Activated CD4-positive, alpha-beta T cell treated with anti-CD3 and anti-CD28 coated beads, Interleukin-2, amount 50 U/mL, for 24 hours (primary cell): ENCODE measurements at places on chromosomes 2 and 18.

GRCh38 chr2:163768881-163769695, 33.3 kb upstream of the FIGN start:
- DNase-seq = no peak

GRCh38 chr2:133266041-133266925, 302.0 kb downstream of the NCKAP5 start:
- DNase-seq = no peak

- no peak for DNase-seq
Observed at GRCh38 chr18:44819944-44820510, 139.3 kb downstream of the SETBP1 start.

DNA sequence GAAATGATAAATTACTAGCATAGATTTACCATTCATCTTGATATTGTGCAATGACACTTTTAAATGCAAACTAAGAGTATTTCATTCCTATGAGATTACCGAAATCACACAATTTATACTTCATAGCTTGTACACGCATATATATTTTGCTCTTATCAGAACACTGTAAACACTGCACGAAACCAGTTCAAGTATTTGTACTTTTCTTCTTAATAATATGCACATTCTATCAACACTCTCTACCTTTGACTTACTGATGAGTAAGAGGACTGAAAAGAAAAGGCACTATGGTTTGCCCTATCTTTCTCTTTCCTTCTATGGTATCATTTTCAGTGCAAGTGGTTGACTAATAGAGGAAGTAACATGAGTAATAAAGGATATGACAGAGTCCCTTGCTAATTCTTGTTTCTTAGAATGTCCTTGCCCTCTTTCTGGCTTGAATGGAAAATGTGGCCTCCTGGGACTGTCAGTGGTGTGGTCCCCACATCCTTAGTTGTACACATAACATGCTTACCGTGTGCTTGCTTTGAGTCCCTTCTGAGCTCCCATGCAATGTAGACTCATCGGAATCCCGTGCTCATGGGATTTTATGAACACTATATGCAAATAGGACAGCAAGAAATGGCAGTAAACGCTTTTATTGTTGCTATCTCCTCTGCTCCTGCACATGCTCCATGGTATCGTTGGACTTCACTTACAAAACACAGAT, 363.5 kb upstream of the TNP1 start:
- DNase-seq = peak; percentile 43

GRCh38 chr2:29014331-29014730, 33.2 kb downstream of the TOGARAM2 start:
- peak; percentile 21 for DNase-seq

DNA sequence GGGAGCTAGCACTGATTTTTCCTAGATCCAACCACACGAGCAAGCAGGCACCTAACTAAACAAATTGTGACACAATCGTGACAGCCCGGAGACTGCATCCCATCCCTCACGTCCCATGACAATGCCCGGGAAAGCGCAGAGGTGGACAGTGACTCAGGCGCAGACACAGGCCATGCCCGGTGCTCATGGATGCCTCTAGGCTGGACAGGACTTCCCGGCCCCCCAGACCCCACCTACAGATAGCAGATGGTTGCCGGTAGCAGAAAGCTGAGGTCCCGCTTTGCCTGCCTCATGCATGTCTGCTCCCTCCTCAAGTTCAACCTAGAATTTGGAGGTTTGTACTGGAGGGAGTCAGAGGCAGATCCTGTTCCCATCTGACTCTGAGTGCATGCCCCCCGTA, 81.0 kb downstream of the TPO start:
- no peak for DNase-seq

DNA sequence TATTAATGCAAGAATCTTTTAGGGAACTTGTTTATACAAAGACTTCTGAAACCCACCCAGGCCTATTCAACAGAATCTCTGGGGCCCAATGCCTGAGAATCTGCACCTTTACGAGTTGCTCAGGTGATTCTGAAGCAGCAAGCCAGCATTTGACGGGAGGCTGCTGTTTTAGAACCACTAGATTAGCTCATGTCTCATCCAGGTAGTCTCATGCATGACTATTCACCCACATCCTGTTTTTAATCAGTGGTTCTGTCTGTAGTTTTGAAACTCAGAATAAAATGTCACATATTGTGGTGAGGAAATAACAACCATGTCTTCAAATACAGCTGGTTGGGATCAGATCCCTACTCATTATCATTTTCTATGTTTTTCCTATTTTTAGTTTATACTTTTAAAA, 39.5 kb downstream of the CYTIP start:
- DNase-seq = peak; percentile 72

DNA sequence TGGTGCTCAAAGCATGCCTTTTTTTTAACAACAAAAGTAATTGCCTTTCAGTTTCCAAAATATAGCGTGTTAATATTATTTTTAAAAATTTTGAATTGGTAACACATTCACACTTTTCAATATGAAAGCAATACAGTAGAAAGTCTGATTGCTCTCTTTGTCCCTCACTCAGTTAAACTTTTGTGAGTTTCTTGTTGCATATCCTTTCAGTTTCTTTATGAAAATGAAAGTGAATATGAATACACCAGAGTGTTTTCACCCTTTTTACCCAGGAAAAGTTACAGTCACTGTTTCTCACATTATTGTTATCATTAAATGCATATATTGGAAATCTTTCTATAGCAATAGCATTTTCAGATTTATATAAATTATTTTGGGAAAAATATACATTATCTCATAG, 377.4 kb upstream of the CRIM1 start:
- no peak for DNase-seq

- no peak for DNase-seq
Observed at GRCh38 chr2:6810961-6811360, 54.7 kb downstream of the CMPK2 start.

GRCh38 chr2:178891959-178892485, 84.8 kb upstream of the TTN start:
- DNase-seq = no peak

GRCh38 chr2:191539068-191539467, 138.9 kb upstream of the NABP1 start:
- DNase-seq = peak; percentile 2

DNA sequence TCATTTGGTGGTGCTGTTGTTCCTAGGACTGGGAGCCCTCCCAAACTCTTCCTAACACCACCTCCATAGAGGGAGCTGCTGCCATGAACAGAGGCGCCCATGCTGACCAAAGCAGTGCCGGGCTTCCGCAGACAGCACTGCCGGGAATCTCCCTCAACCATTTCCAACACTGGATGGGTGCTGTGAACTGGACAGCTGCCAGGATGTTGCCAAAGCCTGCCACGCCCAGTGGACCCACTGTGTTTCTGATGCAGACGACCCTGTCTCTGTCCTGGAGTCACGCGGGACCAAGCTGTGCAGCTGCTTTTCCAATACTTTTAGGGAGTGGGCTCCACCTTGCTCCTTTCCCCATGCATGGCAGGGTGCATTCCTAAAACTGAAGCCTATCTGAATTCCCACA, 16.9 kb upstream of the GNAL start:
- no peak for DNase-seq

DNA sequence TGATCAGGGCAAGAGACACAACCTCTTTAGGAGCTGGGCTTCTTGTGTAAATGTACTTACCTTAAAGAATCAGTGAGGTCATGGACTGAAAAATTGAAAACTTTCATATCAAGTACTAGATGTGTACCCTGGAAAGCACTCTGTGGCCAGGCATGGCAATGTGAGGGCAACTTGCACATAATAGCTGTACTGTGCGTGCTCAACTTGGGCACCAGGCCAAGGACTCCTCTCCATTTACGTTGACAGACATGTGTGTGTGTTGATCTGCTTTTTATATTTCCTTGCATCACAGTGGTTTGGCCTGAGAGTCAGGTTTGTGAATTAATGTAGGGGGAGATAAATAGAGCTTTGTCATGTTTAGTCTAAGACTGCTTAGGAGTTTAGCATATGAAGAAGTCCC, 669.5 kb upstream of the REG3G start:
- DNase-seq = no peak

DNA sequence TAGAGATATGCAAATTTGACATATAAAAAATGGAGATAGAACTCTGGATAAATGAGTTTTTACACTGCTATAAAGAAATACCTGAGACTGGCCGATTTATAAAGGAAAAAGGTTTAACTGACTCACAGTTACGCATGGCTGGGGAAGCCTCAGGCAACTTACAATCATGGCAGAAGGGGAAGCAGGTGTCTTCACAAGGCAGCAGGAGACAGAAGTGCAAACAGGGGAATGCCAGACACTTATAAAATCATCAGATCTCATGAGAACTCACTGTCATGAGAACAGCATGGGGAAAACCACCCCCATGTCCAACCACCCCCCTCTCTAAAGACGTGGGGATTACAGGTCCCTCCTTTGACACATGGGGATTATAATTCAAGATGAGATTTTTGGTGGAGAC, 1540.2 kb upstream of the SLC39A10 start:
- DNase-seq = no peak

- DNase-seq = no peak
Observed at GRCh38 chr2:229596796-229597195, 117.6 kb downstream of the DNER start.

GRCh38 chr2:160034396-160034795, 28.0 kb downstream of the PLA2R1 start:
- no peak for DNase-seq
